ENCODE measurements at places on chromosomes 16 and 17.
A peak's percentile ranks its signal among the peaks of the same experiment; 100 is the strongest.

DNA sequence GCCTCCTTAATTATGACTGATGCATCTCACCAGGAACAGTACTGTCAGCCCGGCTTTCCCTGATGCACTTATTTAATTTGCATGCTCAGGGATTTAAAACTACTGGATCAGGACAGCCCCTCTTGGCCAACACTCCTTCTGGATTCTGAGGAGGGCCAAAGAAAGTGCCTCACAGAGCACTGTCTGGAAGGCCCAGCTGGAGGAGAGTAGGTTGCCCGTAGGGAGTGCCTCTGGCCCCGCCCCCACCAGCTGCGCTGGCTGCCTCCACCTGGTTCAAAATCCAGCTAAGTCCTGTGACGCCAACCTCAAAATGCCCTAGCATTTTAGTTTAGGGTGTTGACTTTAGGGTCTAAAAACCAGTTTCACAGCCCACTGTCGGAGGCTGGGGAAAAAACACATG lies 49.4 kb upstream of the SREBF1 start:
- no peak for DNase-seq

- no peak for DNase-seq
These were observed 199.4 kb upstream of the RPL38 start for GRCh38 chr17:74004056-74004455.

DNA sequence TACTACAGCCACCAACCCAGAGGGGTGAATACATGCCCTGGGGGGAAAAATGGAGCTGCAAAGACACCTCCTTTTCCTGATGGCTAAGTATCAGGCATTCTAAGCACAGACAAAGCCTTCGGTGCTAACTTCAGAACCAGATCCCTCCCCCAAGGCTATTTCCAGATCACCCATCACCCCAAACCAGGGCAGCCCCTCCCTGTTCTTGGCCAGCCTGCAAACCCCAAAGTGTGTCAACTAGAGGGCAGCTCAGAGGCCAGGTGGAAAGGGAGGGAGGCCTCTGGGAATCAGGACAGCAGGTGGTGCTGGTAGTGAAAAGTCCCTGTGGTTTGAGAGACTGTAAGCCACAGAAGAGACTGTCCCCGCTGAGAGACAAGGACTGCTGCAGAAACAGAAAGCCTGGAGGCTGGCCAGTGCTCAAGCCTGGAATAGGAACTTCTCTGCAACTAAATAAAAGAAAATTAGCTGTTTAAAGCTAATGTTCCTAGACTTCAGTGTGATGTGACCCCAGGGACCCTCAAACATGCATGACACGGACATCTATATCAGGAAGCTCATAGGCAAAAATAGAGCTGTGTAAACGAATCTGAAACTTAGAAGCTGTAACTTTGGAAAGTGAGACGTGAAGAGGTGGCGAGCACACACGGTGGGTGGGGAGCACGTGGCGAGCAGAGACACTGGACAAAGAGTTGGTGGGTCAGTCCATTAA lies 9.1 kb downstream of the TUBG1 start:
- no peak for DNase-seq

DNA sequence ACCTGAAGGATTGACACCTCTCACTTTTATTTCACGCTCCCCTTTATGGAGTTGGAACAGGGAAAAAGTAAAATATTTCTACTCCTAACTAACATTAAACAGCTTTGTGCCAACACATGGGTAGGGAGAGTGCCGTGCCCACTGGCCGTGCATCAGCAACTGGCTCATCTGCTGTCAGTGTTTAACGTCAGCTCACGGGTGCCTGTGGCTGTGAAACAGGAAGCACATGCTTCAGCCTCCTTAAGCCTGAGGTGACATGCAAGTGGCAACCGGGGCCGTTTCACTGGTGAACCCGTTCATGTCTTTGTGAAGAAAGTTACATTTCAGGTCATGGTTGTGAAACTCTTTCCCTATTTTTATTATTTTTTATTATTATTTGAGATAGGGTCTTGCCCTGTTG lies 3.2 kb downstream of the SPG7 start:
- DNase-seq, result no peak

GRCh38 chr16:57859331-57859730 lies 57.0 kb upstream of the KIFC3 start:
- DNase-seq, result no peak

- peak; percentile 42 for DNase-seq
These were observed 3.3 kb upstream of the FBXL20 start for GRCh38 chr17:39404542-39405378.

DNA sequence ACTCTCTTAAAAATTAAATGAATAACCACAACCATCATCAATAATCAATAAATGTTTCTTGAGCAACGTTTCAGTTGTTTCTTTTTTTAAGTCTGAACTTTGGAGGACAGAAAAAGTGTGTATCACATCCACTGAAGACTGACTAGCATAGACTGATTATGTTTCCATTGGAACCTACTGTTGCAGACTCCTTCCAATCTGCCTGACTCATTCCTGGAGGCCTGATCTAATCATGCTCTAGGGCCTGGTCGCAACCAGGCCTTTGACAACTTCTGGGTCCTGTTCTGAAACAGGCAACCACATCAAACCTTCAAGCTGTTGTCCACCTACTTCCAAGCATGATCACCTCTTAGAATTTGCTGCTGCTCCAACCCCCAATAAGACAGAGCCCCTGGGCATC lies 109.2 kb upstream of the NUDT7 start:
- no peak for DNase-seq

GRCh38 chr16:79757163-79757562 lies 156.6 kb upstream of the MAF start:
- no peak for DNase-seq
